ENCODE measurements at places on chromosomes 2 and 18. TPM values are rescaled to one million over a fixed set of nuclear protein-coding genes. Genes with fewer than 3 reads are reported as not detected.

GRCh38 chr2:26196683-26197418 lies 24.0 kb downstream of the GAREM2 start:
- no peaks in the 10 kb centered on the region for H3K27me3 ChIP-seq
- H3K36me3 ChIP-seq = peaks cover 36% of the 10 kb centered on the region
- DNase-seq = no peak
- H3K4me1 ChIP-seq = no peaks in the 10 kb centered on the region

DNA sequence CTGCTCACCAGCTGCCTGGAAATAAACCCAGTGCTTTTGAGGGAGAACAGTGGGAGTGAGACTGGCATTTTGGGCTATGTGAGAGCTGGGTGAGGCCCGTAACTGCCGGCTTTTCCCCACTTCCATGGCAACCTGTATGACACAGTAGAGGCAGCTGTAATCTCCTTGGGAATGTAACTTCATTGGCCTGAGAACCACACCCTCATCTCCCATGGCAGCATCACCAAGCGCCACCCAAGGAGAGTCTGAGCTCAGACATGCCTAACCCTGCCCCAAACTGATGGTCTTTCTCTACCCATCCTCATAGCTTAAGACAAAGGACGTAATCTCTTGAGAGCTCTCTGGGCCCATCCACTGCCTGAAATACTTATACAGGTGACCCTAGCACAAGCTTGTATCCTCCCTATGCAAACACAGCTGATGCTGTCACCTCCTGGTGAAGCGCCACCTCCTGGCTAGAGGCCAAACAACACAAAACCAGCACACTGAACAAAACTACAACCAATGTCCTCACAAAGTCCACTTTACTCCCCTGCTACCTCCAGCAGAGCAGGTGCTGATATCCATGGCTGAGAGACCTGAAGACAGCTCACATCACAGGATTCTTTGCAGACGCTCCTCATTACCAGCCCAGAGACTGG lies 763.4 kb upstream of the NRXN1 start:
- H3K27me3 ChIP-seq = no peaks in the 10 kb centered on the region
- no peaks in the 10 kb centered on the region for H3K36me3 ChIP-seq
- no peak overlapping the region for H3K27ac ChIP-seq
- H3K4me3 ChIP-seq = no peak overlapping the region
- no peaks in the 10 kb centered on the region for H3K4me1 ChIP-seq

DNA sequence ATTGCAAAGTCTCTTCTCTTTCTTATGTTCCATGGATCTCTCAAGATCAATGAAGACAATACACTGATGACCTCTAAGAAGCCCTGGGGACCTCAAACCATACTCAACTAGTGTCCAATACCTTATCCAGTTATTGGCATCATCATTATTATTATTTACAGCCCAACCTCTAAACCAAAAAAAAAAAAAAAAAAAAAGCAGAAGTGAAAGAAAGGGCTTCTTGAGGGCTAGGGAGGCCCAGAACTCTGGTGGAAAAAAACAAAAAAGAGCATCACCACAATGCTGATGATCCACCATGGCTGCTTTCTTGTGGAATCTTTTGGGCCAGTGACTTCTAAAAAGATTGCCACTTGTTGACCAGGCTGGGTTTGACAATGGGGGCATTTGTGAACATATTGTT lies 324.9 kb downstream of the LPIN1 start:
- no peaks in the 10 kb centered on the region for H3K36me3 ChIP-seq
- H3K4me1 ChIP-seq = no peaks in the 10 kb centered on the region
- no peak overlapping the region for H3K4me3 ChIP-seq
- H3K27ac ChIP-seq = no peak overlapping the region

DNA sequence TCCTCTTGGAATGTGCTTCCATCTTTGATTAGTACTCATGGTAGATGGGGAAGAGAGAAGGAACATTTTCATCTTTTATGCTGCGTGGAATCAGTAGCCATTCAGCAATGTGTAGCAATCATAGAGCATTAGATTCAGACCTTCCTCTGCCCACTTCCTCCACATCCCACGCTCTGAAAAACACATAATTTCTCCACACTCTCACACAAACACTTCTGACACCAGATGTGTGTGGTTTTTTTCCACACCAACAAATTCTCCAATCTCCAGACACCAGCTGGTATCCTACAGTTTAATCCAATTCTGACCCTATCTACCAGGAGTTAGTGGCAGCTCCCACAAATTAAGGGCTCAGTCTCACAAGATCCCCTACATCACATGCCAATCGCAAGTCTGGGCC lies 103.3 kb downstream of the AOX1 start:
- no peaks in the 10 kb centered on the region for H3K27me3 ChIP-seq
- no peak overlapping the region for H3K27ac ChIP-seq
- no peaks in the 10 kb centered on the region for H3K36me3 ChIP-seq
- DNase-seq = no peak
- no peaks in the 10 kb centered on the region for H3K4me1 ChIP-seq

Gene B4GALT6
- polyA plus RNA-seq = 1.7 TPM

- no peaks in the 10 kb centered on the region for H3K4me1 ChIP-seq
- DNase-seq = no peak
- no peak overlapping the region for H3K27ac ChIP-seq
- H3K27me3 ChIP-seq = no peaks in the 10 kb centered on the region
- H3K36me3 ChIP-seq = peaks cover 95% of the 10 kb centered on the region
These were observed 30.9 kb downstream of the POLR1A start for GRCh38 chr2:86074811-86075210.

GRCh38 chr2:189171956-189172609 lies 7.5 kb downstream of the COL5A2 start:
- H3K27me3 ChIP-seq = no peaks in the 10 kb centered on the region
- no peak for DNase-seq
- H3K27ac ChIP-seq = no peak overlapping the region
- no peak overlapping the region for H3K4me3 ChIP-seq
- no peaks in the 10 kb centered on the region for H3K36me3 ChIP-seq

Gene PUS10
- 33.1 TPM for polyA plus RNA-seq

Measured in HepG2 (cell line).